COLO829 (cell line): ENCODE measurements at places on chromosomes 1 and 21.

GRCh38 chr21:38389896-38390295 lies 108.4 kb downstream of the ERG start:
- no peak for DNase-seq

- DNase-seq: peak; percentile 67
These were observed 187.8 kb downstream of the ETS2 start for GRCh38 chr21:38993561-38993960.

DNA sequence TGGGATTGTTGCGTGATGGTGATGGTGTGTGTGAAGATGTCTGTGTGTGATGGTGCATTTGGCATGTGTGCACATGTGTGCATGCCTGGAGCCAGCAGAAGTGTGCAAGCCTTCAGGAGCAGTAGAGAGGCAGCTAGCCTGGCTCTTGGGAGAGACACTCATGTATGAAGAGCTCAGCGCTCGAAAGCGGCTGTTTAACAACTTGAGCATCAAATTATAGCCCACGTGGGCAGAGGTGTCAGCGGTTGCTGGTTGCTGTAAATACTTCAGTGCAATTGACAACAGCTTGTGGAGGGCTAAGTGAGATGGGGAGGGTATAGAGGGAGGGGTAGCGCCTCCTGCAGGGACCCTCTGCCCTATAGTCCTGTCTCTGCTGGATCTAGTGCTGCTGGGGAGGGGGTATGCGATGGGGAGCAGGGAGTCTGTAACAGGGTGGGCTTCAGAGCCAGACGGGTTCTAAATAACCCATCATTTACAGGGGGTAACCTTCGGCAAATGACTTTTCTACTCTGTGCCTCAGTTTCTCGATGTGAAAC lies 21.5 kb downstream of the FOXD2 start:
- no peak for DNase-seq

- DNase-seq: no peak
These were observed 67.2 kb downstream of the ATP5PO start for GRCh38 chr21:33848249-33848953.

DNA sequence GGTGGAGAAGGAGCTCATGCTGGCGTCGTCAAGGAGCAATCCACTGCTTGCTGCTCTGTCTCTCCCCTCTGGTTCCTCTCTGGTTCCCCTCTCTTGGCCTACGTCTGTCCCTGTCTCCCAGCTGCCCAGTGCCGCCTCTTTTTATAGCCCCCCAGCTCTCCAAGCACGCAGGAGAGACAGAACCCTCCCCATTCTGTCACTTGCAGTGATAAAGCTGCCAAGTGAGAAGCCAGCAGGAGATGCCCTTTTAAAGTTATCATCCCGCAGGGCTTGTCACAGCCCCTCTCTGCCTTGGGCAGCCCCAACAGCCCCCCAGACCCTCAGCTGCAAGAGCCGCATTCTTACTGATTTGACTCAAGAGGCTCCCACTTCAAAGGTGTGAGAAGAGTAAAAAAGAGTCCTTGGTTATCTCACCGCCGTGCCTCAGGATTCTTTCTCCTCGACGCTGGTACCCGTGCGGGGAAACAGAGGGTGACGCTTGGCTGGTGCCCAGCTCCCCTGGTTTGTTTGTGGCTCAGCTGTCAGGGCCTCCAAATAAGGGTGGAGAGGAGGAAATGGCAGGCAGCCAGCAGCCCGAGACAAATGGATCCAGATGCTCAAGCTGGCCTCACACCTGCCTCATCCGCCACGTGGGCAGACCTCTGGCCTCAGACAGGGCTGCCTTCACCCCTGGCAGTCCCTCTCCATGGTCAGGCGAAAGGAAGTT lies at the start of gene NPPA:
TSS of gene NPPA (minus strand) at position 117 of the 706 bp plus-strand sequence. CDS start at position 18, 99 bp downstream.
- DNase-seq: no peak
